ENCODE measurements at places on chromosomes 7 and 10.

DNA sequence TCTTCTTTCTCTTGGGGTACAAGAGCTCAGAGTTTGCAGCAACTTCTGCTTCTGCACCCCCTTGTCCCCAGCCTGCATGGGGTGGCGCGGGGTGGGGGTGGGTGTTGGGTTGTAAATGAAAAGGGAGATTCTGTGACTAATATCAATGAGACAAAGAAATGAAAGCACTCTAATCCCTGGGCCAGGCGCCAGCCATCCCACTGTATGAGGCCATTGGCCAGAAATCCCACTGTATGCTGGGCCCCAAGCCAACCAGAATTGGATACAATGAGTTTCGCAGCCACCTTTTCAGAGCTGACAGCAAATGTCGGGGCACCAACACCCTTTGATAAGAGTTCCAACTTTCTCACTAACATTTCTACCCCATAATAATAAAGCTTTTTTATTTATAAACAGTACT is 10.9 kb upstream of the PTN start:
- no peak for DNase-seq

GRCh38 chr10:22531441-22531840 is 182.9 kb downstream of the PIP4K2A start:
- no peak for DNase-seq

DNA sequence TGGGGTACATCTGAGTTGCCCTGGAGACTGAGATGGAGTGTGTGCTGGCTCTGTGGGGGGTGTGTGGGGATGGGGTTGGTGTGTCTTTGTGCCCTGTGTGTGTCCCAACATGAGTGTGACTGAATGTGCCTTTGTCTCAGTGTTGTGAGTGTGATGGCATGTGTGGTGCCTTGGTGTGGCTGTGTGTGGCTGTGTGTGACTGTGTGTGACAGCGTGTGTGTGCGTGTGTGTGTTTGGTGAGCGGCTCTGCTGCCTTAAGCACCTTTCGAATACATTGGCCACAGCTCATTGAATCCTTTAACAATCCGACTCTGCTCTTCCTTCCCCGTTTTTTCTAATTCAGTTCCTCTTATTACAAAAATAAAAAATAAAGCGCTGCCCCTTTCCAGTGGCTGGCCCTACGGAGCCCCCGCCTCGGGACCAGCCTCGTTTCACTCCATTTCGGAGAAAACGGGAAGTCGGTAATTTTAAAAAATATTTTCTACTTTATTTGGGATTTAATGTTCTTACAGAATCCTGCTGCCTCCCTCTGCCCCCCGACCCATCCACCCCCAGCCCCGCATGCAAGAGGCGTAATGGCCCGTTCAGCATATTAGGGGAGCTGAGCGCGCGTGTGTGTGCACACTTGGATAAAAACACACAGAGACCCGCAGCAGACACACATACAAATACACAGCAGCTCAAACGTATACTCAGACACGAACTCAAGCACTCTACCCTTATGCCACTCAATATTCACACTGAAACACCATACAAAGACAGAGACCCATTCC is 35.5 kb downstream of the HIF1AN start:
- no peak for DNase-seq

GRCh38 chr10:121284936-121285335 is 313.3 kb downstream of the FGFR2 start:
- DNase-seq: no peak

GRCh38 chr10:45249978-45250693 is 65.3 kb downstream of the OR13A1 start:
- no peak for DNase-seq

DNA sequence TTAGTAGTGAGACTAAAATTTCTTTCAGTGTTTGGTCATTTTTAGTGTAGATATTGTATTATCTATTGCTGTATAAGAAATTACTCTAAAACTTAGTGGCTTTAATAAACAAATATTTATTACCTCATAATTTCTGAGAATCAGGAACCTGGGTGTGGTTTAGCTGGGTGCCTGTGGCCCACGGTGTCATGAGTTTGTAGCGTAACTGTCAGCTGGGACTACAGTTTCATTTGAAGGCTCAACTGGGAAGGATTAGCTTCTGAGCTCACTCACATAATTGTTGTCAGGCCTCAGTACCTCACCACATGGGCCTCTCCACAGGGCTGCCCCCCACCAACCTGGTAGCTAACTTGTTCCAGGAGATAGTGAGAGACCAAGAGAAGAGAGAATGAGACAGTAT is 98.5 kb downstream of the SRI start:
- no peak for DNase-seq

DNA sequence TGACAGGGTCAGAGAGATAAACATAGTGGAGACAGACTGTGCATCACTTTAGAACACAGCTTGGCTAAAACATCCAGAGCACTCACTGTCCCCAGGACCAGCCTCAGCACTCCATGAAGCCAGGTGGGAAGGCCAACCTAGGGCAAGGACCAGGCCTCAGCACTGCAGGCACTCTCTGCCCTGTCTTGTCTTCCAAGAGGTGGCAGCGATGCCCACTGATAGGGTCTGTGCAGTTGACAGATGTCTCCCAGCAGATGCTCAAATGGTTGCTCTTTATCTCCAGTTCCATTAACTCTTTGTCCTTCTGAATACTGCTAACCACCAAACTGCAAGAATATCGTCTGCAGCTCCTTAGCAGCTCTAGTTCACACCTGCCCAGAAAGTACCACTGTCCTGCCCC is 9.1 kb downstream of the DDX56 start:
- no peak for DNase-seq

- DNase-seq: no peak
Measured at GRCh38 chr10:78491812-78492211, 458.1 kb downstream of the RPS24 start.

DNA sequence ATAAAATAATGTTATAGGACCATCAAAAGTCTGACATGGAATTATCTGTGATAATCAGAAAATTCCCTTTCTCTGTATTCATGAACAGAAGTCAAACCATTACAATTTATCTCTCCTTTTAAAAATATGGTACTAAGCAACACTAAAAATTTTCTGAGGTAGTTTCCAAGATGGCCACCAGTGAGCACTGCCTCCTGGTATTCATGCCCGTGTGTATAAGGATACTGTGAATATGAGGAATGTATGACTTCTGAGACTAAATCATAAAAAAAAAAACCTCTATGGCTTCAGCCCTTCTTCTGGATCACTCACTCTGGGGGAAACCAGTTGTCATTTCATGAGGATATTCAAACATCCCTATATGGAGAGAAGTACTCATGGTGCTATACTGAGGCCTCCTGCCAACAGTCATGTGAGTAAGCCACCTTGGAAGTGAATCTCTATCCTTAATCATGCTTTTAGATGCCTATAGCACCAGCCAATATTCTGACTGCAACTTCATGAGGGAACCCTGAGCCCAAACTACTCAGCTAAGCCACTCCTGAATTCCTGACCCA is 41.1 kb downstream of the SIRT1 start:
- no peak for DNase-seq

GRCh38 chr10:64109926-64110495 is 588.8 kb downstream of the REEP3 start:
- DNase-seq: no peak

DNA sequence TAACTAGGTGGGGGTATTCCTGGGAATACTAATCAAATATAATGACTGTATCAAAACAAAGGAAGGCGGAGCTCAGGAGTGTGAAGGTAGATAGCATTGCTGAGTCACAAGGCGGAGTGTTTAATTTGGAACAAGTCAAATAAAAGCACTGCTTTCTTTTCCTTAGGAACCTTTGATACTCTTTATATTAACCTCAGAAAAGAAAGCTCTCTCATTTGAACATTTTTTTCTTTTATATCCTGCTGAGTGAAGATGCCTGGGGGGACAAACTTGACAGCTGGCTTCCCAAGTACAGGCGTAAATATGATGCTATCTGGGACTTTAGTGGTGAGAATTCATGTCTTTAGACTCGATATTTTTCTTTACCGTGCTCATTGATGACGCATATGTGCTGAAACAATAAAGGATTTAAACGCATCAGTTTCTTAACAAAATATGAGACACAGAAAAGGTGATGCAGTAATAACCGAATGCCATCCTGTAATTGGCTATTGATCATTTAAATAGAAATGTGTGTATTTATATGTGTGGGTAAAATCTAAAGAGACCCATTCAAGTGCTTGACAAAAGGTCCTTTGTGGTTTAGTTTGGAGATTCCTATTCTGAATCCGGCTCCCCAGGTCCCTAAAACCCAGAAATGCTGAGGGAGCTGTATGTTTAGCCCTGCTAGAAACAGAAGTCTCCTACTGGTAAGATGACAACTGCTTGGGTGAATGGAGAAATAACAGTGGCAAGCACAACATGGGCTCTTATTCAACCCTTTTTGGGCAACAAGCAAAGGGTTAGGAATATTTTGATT is 102.7 kb downstream of the PRTFDC1 start:
- DNase-seq: no peak

DNA sequence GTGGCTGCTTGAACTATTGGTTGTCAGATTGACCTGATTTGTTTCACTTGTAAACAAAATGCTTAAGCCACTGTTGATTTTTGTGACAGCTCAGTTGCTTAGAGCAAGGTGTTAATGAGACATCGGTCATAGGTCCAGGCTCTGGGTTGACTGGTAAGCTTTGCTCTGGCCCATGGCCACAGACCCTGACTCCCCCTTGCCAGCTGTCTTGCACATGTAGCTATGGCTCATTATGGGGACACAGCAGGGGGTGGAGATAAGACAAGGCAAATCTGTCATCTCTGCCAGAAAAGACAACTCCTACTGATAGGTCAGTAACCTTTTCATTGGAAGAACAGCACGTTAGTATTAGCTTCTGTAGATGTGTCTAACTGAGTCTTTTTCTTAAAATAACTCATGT is 95.3 kb downstream of the KAT6B start:
- no peak for DNase-seq

DNA sequence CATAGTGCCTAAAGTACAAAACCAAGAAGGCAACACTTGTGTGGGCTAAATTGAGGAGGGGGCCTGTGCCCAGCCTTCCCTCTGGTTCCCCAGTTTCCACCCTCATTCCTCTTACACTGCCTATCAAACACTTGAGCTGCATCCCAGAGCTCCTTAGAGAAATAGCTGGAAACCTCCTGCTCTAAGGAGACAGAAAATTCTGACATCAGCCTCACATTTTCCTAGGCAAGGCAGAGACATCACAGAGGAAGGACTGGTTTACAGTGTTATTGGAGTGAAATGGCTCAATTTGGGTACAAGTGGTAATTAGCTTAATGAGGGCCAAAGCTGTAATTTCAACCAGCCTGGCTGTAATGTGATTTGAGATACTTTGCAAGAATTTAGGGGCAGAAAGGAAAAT is 192.3 kb upstream of the AOAH start:
- no peak for DNase-seq

DNA sequence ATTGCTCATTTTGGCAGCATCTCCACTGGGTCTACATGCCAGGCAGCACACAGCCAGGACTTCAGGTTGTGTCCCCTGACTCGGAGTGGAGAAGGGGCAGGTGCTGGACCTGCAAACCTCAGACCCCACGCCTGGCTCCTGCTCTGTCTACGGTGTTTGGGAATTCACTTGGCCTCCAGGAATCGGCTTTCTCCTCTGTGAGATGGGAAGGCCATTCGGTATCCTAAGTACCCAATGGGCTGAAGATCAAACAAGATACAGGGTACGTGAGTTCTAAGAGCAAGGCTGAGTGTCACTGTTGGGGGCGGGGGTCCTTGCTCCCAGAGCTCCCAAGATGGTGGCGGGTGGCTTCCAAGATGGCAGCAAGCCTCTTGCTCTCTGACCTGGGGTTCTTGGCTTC is 73.2 kb upstream of the EN2 start:
- DNase-seq: no peak

DNA sequence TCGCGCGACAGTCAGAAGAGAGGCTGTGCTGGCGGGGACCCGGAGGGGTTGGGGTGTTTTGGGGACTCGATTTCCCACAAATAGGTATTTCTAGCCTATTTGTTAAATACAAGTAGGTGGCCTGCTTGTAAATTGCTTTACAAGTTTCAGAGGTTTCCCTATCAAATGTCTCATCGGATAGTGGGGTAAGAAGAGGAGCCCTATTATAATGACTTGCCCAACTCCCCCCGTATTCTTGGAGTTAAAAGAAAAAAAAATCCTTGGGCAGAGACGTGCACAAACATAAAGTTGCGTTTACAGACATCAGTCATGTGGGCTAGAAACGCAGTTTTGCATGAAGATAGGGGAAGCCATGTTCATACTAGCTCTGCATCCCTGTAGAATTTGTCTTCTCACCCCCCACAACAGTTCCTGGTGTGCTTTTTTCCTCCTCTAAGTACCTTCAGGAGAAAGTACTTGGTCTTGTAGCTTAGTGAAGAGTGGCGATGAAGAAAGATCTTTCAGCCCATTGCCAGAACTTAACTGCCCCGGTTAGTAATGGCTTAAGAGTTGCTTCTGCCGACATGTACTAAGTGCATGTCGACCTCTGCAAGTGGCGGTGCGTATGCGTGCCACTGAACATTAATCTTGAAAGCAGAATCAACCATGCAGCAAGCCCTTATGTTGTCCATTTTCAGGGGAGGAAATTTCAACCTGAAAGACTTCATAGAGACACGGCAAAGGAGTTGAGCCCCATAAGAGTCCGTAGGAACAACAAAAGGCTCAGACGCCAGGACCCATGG is 832 bp upstream of the TIAL1 start:
- DNase-seq: no peak

DNA sequence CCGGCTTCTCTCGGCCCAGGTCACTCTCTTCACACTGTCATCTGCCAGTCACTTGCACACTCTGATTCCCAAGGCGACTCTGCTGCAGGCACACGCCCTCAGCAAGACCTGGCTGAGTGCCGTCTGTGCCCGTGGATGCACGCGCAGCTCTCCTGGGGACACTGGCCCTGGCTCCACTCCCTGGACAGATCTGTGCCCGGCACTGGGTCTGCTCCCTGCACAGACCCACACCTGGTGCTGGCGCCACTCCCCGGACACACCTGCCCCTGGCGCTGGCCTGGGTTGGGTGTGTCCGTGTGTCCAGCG is 133.2 kb downstream of the DNAJB6 start:
- no peak for DNase-seq

- no peak for DNase-seq
Measured at GRCh38 chr10:107437921-107438320, 273.4 kb upstream of the SORCS1 start.

Data from activated naive CD4-positive, alpha-beta T cell (primary cell).